ENCODE measurements at places on chromosomes 11 and 22.

DNA sequence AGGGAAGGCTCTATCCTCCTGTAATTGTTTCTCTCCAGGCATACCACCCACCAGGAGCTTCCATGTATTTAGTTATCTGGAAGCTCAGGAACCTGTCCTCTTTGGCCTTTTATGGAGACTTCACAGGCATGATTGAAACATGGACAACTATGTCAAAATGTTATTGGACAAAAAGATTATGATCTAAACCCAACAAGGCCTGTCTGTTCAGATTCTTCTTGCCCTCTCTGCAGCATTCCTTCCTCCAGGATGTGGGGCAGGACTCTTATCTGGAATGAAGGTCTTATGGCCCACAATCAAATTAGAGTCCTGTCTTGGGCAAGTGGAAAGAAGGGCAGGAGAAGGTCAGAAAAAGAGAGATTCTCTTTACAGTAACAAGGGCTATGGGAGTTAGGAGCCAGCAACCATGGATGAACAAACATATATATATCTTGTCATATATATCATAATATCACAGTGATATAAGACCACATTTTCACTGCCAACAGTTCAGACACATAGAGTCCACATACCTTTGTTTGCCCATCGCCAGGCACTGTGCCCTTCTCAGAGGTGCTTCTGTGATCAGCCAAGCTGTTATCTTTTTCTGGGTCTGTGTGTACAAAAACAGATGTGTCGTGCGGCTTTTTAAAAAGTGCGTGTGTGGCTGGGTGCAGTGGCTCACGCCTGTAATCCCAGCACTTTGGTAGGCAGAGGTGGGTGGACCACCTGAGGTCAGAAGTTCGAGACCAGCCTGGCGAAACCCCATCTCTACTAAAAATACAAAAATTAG is 42.5 kb upstream of the SUSD2 start:
- no peak for DNase-seq

DNA sequence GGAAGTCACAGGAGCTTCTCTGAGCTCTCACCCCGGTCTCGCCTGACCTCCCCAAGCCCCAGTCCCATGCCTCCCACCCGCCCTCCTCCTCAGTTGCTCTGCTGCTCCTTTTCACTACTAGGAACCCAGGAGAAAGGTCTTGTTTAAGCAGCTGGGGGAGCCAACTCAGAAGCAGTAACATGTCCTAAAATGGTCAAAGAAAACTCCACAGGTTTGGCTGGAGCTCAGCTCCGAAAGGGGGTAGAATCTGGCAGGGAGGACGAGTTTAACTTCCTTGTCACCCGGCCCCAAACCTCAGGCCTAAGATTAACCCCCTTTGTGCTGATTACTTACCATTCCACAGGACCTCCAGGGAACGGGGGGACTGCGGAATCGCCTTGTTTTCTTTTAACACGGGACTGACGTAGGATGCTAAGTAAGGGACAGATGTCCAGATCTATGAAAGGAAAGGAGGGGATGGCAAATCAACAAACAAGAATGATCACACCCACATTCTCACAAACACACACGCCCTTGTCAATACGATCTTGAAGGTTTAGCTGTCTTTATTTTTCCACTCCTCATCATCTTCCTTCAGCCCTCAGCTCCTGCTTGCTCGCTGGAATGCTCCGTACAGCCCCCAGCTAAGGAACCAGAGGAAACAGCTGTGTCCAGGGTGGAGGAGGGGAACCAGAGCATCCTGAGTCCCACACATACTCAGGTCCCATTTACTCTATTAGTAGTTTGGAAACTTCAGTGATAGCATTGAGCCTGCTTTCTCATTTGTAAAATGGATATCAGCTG is 13.5 kb downstream of the PCSK7 start:
- DNase-seq = no peak

DNA sequence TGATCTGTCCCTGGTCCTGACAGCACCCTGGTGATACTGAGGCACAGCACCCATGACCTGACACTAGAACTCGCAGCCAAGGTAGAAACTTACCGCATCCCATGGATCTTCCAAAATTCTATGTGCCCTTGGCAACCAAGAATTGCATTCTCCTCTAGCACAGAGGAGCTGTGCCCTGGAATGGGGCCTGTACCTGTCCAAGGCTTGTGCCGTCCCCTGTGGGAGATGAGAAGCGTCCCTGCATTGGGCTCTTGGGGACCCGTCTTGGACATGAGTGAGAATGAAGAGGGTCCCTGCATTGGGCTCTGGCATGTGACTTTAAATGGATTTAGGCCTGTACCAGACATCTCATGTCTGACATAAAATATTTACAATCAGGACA is 67.1 kb downstream of the GGTLC2 start:
- no peak for DNase-seq

DNA sequence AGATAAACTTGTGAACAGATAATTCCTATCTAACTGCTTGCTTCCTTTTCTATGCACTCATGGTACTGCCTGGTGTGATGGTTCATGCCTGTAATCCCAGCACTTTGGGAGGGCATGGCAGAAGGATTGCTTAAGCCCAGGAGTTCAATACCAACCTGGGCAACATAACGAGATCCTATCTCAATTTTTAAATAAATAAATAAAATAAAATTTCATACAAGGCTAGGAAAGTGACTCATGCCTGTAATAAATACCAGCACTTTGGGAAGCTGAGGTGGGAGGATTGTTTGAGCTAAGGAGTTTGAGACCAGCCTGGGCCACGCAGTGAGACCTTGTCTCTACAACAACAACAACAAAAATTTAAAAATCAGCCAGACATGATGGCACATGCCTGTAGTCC is 166.6 kb downstream of the COMMD9 start:
- DNase-seq = no peak

DNA sequence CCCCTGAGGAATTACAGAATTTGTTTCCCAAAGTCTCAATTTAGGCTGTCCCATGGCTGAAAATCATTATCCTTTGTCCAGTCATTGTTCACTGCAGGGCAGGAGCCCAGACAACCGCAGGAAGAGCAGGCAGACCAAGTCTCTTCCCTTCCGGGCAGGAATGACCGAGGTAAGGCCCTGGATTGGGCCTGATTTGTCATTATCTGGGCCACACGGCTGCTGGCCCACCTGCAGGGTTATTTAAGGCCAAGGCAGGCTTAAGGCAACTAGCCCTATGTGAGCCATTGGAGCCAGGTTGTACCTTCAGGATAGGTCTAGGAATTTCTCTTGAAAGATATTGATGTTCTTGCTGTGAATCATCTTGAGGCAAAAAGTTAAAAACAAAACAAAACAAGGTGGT is 9.7 kb upstream of the IL10RA start:
- DNase-seq = no peak

- no peak for DNase-seq
Measured at GRCh38 chr11:64119700-64120099, 46.2 kb downstream of the MACROD1 start.

GRCh38 chr11:23403210-23404185 is 543.2 kb upstream of the CCDC179 start:
- DNase-seq = no peak

DNA sequence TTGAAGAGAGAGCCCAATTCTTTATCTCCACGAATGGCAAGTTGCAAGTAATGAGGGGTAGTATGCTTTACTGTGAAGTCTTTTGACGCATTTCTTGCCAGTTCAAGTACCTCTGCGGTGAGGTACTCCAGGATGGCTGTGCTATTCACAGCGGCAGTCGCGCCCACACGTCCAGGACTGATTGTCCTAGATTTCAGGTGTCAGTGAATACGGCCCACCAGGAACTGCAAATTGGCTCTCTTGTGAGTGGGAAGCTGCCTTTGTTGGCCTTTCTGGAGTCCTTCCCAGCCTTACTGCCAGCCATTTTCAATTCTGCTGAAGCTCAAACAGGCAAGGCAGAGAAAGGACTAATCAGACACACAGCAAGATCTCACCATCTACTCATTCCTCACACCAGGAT is 8.5 kb downstream of the PPFIA1 start:
- DNase-seq = no peak

- DNase-seq = no peak
Measured at GRCh38 chr11:37657645-37658044, 1059.6 kb upstream of the RAG2 start.

- no peak for DNase-seq
Measured at GRCh38 chr11:74577624-74578396, 14.6 kb upstream of the POLD3 start.

DNA sequence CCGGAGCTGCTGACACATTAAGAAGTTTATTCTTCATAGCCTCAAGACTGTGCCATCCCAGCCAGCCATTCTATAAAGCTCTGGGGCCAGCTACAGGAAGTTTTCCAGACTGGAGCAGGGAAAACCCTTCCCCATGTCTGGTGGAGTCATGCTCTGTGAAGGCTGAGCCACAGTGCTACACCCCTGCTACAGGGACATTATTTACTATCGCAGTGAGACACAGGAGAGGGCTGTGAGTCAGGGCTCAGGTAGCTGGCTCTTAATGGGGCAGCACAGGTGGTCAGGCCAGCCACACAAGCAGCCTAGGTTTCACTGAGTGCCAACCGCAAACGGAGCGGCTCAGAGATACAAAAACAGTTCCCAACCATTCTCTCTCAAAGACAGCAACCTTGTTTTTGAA is 12.1 kb downstream of the HPS4 start:
- DNase-seq = no peak

- DNase-seq = no peak
Measured at GRCh38 chr11:76638270-76639197, 32.0 kb downstream of the LRRC32 start.

GRCh38 chr22:25696763-25697162 is 45.2 kb upstream of the MYO18B start:
- DNase-seq = no peak

DNA sequence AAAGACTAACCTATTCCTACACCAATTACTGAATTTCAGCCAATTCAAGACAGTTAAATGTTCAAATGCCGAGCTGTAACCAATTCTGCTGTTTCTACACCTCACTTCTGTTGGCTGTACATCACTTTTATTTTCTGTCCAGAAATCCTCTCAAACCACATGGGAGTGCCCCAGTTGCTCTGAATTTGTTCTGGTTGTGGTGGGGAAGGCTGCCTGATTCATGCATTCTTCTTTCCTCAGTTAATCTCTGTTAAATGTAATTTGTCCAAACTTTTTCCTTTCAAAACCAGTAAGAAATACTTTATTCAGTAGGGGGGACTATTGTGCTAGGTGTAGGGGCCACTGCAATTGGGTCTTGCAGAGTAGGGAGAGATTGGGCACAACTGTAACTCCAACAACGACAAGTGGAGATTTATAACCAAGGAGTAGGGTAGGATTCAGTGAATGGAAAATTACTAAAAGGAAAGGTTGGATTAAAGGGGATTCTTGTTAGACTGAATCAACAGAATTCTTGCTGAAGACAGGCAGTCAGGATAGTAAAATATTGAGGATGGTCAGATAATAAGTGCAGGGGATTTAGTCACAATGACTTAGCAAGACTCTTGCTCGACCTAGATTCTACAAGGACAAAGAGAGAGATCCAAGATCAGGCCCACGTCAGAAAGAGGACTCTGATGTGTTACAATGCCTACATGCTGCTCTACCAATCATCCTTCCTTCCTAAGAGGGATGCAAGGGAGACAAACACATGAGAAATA is 593.5 kb upstream of the FAT3 start:
- DNase-seq = no peak

- no peak for DNase-seq
Measured at GRCh38 chr22:39183991-39184585, 31.6 kb upstream of the CBX7 start.

GRCh38 chr11:35786188-35786587 is 123.6 kb downstream of the TRIM44 start:
- DNase-seq = no peak

DNA sequence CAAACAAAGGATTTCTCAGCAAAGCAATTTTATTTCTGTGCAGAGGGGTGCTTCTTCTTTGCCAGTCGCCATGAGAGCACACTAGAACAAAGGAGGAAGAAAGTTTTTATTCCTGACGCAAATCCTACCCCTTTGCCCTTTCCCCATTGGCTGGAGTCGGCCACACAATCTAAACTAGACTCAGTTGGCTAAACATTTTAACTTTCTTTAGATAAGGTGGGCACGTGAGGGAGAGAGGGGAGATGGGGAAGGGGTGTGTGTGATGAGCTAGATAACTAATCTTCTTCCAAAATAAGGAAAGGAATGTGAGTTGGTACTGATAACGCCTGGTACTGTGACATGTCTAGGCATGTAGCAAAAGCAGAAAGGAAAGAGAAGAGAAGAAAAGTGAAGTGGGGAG is 626 bp downstream of the TRIM22 start:
- DNase-seq = no peak

- no peak for DNase-seq
Measured at GRCh38 chr11:16448123-16448717, 91.9 kb upstream of the SOX6 start.

GRCh38 chr11:100984668-100985067 is 144.9 kb downstream of the PGR start:
- DNase-seq = no peak

GRCh38 chr11:12430954-12431595 is 53.7 kb downstream of the PARVA start:
- DNase-seq = no peak

GRCh38 chr11:121328176-121328966 is 35.8 kb downstream of the SC5D start:
- DNase-seq = no peak

DNA sequence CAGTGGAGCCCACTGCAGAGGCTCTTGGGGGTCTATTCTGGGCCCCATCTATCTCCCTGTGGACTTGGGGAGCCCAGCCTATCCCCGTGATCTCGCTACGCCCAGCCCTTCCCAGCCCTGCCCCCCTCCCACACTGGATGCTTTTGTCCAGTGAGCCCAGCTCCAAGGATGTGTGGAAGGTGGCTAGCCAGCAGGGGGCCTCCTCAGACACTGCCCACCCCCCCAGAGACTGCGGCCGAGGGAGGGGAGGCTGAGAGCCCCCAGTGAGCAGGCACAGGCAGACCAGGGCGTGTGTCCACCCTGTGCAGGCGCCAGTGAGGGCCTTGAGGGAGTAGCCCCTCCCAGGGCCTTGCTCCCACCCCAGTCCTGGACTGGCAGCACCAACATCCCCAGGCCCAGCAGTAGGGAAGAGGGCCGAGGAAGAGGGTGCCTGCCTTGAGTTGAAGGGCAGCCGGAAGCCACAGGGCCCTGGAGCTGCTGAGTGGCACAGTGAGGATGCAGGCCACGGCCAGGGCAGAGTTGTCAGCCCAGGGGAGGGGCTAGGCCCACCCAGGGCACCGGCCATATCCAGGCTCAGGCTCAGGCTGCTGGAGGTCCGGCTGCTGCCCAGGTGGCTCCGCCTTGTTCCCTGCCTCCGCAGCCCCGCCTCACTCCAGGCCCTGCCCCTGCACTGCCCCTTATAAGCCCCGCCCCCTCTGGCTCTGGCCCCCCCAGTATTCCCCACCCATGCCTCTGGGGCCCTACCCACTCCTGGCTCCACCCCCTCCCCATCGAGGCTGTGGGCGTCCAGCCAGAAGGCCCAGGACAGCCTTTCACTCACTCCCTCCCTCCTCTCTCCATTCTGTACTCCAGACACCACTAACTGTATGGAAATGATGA is 28.0 kb downstream of the MOB2 start:
- no peak for DNase-seq

DNA sequence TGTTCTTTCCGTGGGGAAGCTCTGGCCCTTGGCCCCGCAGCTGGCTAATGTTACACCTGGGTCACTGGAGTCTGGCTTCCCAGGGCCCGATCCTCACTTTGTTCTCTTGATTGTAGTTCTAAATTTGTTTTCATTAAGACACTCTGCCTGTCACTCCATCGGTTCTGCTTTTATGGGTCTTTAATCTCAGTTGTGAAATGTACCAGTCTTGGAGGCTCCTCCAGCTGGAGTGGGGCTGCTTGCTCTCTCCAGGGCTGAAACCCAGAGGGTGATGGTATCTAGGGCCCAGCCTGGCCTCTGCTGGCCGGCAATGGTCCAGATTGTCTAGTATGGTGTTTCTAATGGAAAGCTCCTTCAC is 352.9 kb downstream of the TENM4 start:
- no peak for DNase-seq

- DNase-seq = no peak
Measured at GRCh38 chr11:93249459-93250220, 51.8 kb upstream of the SLC36A4 start.
